WERI-Rb-1 (cell line): ENCODE measurements at places on chromosomes 5 and 9.

- no peak for DNase-seq
Observed at GRCh38 chr5:113090336-113091106, 113.9 kb downstream of the DCP2 start.

- no peak for DNase-seq
Observed at GRCh38 chr5:6656680-6657079, 23.4 kb downstream of the SRD5A1 start.

DNA sequence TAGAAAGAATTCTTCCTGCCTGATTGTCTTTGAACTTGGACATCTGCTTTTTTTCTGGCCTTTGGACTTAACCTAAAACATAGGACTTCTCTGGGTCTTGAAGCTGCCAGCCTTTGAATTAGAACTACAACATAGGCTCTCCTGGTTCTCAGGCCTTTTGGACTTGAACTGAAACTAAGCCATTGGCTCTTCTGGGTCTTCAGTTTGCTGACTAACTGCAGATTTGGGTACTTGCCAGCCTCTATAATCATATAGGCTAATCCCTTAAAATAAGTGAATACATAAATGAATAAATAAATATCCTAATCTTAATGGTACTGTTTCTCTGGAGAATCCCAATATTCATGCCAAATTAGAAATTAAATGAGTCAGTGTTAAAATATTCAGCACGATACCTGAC is 473.4 kb upstream of the PAPPA start:
- no peak for DNase-seq

DNA sequence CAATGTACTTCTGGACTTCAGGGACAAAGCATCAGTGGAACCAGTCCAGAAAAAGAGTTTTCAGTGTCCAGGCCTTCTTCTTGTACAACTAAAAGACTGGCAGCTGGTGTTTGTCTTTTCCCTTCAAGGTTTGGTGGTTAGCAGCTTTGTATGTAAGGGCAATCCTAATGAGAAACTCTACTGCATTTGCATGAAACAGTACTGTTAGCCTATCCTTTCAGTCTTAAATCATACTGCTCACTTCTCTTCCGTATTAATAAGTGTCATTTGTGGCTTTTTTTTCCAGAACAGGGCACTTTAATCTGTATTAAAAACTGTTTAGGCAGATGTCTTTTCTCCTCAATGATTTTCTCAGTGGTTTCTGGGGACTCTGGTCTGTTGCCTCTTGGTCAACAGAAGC is 48.9 kb downstream of the FAM174A start:
- no peak for DNase-seq

GRCh38 chr9:1707291-1707690 is 307.9 kb upstream of the SMARCA2 start:
- no peak for DNase-seq
